Stimulated activated CD8-positive, alpha-beta memory T cell treated with anti-CD3 and anti-CD28 coated beads, Interleukin-4, amount 100 ng/mL, for 24 hours (primary cell): ENCODE measurements at places on chromosomes 5 and 9.

- DNase-seq = no peak
These were observed 122.6 kb upstream of the SLC25A48 start for GRCh38 chr5:135711911-135712310.

- DNase-seq = no peak
These were observed 121.4 kb downstream of the DMRT2 start for GRCh38 chr9:1171546-1171945.

DNA sequence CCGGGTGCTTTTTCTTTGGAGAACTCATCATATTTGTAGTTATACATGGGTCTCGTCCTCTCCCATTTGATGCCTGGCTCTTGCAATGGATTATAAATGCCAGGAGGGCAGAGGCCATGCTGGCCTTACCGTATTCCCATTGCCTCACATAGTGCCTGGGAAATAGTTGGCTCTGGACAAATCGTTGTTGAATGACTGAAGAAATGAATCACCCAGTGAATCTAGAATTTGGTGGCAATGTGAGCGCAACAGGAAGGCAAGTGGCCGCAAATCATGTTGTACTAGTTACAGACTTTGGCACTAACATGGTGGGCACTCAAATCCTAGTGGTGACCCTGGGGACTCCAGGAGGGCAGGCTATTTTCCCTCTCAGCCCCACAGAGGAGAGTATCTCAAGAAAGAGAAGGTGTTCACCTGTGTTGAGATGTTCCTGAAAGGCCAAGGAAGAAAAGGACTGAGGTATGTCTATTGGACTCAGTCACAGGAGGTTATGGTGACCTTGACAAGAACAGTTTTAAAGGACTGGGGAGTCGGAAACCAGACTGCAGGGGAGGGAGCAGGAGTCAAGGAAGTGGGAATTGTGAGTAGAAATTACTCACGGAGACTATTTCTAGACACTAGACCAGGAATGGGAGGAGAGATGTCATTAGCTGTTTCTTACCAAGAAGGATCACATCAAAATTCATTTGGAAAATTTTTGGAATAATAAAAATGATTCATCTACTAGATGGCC is 61.7 kb upstream of the COL15A1 start:
- no peak for DNase-seq

DNA sequence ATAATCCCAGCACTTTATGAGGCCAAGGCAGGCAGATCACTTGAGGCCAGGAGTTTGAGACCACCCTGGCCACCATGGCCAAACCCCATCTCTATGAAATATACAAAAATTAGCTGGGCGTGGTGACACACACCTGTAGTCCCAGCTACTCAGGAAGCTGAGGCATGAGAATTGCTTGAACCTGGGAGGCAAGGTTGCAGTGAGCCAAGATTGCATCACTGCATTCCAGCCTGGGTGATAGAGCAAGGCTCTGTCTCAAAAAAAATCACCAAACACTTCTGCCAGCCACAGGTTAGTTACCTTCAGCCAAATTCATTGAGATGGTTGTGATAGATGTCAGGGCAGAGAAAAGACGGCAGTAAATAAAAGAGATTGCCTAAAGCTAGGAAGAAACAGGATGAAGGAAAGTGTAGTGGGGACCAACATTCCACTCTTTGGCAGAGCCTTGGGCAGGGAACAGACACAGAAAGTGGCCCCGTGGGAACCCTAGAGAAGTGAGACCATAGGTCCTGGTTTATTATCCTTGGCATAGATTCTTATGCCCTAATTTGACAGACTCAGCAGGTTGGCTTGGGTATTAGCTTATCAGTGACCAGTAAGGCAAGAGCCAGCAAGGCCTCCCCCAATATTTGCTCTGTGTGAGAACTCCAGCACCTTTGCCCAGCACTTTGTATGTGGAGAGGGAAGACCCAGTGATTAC is 5.5 kb upstream of the CEP120 start:
- no peak for DNase-seq

- no peak for DNase-seq
These were observed 24.3 kb upstream of the PRRC1 start for GRCh38 chr5:127492854-127493738.

GRCh38 chr9:86324308-86324707 is 29.9 kb downstream of the TUT7 start:
- DNase-seq = no peak

DNA sequence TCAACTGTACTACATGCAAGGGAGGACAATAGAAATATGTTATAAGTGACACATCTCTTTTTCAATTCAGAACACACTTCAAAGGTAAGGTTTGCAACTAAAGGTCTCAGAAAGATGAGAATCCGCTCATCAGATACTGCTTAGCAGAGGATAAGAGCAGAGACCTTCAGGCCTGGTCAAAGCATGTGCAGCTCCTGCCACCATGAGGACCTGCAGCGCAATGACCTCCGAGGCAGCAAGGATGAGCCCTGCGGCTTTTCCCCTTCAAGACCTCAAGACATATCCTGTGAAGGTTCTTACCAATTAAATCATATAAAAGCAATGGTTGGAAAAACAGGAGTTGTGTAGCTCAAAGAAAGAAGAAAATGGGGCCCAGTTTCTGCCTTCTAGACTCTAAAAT is 135.8 kb downstream of the TRIM36 start:
- DNase-seq = no peak

DNA sequence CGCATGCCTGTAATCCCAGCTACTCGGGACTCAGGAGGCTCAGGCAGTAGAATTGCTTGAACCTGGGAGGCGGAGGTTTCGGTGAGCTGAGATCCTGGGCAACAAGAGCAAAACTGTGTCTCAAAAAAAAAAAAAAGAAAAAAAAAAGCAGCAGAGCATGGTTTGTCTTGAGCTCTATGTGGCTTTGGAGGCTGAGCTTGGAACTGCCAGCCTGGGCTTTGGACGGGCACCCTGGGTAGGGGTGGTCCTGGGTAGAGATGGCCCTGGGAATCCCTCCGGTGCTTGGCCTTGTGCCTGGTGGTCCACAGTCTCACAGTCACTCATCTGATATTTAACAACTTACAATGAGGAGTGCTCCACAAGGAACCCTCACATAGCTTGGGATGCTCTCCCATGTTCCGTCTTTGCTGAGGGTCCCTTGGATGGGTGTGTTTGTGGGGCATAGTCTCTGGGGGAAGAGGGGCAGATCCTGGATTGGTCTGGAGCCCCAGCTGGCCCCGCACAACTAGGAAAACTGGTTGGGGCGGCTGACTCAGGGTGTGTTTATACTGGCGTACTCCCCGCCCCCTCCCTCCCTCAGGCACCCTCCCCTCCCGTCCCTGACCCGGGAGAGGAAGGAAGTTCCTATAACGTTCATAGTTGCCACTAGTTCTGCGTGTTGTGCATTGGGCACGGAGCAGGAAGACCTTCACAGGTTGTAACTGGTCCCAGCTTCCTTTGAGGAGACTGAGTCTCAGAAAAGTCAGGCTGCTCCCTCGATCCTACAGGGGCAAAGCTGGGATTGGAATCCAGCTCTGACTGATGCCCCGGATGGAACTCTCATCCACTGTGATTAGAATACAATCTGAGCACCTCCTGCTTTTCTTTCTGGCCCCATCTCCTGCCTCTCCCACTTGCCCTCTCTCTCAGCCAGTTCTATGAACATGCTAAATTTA is 11.2 kb downstream of the IER5L start:
- no peak for DNase-seq

DNA sequence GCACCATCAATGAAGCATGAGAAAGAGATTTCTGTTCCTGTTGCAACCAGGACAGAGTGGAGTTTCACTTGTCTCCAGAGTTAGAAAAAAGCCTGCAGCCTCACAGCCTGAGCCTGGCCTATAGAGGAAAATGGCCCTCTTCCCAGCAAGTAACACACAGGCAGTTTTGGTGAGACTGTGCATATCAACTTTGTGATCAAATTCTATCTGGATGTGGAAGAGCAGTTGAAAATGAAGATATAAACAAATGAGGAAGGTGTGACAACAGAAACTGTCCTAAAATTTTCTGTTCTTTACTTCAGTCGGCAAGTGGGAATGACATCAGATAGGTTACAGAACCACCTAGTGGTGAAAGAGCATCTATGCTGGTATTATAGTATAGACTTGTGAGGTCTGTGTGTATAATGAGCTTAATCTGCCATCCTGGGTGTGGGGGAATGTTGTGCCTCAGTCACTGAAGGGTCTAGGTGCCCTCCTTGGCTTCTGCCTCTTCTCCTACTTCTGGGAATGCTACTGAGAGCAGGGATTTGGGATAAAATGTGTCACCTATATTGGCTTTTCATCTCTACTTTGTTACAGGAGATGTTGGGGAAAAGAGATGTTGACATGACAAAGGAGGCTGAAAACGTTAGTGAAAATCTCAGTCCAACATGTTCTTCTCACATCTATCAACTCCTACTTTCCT is 28.2 kb downstream of the YIPF5 start:
- DNase-seq = no peak

GRCh38 chr9:136576269-136576626 is 30.4 kb upstream of the NOTCH1 start:
- no peak for DNase-seq

DNA sequence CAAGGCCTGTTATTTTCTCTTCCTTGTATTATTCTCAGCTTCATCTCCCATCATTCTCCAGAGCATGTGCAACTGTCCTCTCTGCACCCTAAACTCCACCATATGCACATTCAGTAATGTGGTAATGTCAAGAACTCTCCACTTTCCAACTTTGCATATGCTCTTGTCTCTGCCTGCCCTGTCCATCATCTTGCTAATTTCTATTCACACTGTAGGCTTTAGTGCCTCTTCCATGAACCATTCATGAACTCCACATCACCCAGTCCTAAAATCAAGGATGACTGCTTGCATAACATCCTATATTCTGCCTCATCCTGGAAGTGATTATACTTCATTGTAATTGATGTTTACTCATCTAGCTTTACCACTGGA is 354.8 kb downstream of the PDE4D start:
- DNase-seq = no peak

GRCh38 chr9:85700330-85700729 is 41.4 kb downstream of the AGTPBP1 start:
- DNase-seq = no peak

DNA sequence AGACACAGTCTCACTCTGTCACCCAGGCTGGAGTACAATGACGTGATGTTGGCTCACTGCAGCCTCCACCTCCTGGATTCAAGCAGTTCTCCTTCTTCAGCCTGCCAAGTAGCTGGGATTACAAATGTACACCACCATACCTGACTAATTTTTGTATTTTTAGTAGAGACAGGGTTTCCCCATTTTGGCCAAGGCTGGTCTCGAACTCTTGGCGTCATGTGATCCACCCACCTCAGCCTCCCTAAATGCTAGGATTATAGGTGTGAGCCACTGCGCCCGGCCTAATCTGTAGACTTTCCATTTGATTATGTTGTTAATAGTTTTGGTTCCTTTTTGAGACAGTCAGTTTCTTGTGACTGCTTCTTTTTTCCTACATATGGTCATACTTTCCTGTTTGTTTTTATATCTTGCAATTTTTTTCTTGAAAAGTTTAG is 31.0 kb downstream of the MTREX start:
- DNase-seq = peak; percentile 33

DNA sequence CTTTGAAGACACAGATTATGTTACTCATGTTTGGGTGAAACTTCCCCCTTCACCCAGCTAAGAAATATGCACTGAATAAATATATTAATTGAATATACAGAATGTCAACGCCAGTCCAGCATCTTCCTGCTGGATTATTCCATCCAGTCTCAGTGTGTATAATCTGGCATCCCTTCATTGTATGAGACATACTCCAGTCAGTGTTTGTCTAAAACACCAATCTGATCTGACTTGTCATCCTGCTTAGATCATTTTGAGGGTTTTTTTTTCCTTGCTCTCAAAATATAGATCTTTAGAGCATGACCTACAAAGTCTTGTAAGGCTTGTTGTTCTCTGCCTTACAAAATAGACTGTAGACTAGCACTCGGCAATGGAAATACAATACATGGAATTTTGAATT is 195.1 kb downstream of the SMARCA2 start:
- no peak for DNase-seq

DNA sequence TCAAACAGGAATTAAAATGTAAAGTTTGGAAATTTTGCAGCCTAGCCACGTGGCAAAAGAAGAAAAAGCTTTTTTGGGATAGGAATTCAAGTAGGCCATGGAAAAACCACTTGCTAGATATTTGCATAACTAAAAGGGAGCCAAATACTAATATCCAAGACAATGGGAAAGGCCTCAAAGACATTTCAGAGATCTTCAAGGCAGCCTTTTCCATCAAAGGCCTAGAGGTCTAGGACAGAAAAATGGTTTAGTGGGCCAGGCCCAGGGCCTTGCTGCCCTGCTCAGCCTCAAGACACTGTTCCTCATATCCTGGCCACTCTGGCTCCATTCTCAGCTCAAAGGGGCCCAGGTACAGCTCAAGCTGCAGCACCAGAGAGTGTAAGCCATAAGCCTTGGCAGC is 265.9 kb upstream of the RPS23 start:
- DNase-seq = no peak

DNA sequence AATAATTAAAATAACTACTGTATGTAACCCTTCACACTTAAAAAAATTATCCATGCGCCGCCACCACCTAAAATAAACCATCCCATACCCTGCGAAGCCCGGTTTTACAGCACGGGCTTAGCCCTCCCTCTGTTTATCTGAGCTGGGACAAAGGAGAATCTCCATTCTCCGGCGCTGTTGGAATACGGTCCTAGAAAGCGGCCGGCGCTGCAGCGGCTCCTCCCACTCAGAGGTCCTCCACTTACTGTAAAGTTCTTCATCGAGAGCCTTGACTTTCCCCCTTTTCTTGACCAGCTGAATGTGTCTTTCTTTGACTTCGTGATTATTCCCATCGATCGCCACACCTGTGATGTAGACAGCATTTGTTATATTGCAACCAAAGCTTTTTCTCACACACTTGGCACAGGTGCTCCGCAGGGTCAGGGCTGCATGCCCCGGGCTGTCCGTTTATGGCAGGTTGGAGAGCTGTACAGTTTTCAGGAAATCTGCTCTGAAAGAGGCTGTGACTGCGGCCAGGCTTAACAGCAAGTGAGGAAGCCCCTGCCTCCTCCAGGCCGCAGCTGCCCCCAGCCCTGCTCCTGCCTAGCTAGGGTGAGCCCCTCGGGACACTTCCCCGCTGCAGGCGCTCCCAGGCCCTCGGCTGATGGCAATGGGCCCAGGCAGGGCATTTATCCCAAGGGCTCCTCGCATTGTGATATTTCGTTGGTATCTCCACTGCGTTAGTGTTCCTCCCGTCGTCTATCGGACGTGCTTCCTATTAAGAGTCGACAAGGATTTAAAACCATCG is 16.7 kb downstream of the GFPT2 start:
- DNase-seq = no peak

GRCh38 chr9:107138261-107138992 is 144.7 kb upstream of the RAD23B start:
- no peak for DNase-seq
